Activated T-cell treated with anti-CD3 and anti-CD28 coated beads, Interleukin-2, amount 50 U/mL, for 72 hours (primary cell): ENCODE measurements at places on chromosomes 1 and 21. TPM values are rescaled to one million over a fixed set of nuclear protein-coding genes. Genes with fewer than 3 reads are reported as not detected.

The FAM167B gene
- total RNA-seq = 1.6 TPM

The PEA15 gene
- total RNA-seq = 28.3 TPM

The PLPPR4 gene
- total RNA-seq = not detected

The KRTAP12-2 gene
- not detected for total RNA-seq

The KCNE2 gene
- 0.69 TPM for total RNA-seq

The DHX9 gene
- 94.6 TPM for total RNA-seq

The OR2L13 gene
- total RNA-seq = 0.24 TPM

The LCE6A gene
- total RNA-seq = not detected

The AKR7A3 gene
- 0.35 TPM for total RNA-seq

GRCh38 chr1:151841141-151841540 lies 1.5 kb upstream of the C2CD4D start:
- DNase-seq = no peak
- H3K36me3 ChIP-seq = peaks cover 10% of the 10 kb centered on the region

GRCh38 chr1:185393815-185394214 lies 76.8 kb upstream of the IVNS1ABP start:
- H3K4me1 ChIP-seq = no peaks in the 10 kb centered on the region
- H3K4me3 ChIP-seq = no peak overlapping the region
- DNase-seq = no peak
- no peaks in the 10 kb centered on the region for H3K27me3 ChIP-seq
- no peak overlapping the region for H3K27ac ChIP-seq

GRCh38 chr1:41327383-41327999 lies 33.7 kb upstream of the FOXO6 start:
- H3K4me1 ChIP-seq = no peaks in the 10 kb centered on the region
- H3K27me3 ChIP-seq = no peaks in the 10 kb centered on the region
- H3K27ac ChIP-seq = no peak overlapping the region
- H3K36me3 ChIP-seq = no peaks in the 10 kb centered on the region

DNA sequence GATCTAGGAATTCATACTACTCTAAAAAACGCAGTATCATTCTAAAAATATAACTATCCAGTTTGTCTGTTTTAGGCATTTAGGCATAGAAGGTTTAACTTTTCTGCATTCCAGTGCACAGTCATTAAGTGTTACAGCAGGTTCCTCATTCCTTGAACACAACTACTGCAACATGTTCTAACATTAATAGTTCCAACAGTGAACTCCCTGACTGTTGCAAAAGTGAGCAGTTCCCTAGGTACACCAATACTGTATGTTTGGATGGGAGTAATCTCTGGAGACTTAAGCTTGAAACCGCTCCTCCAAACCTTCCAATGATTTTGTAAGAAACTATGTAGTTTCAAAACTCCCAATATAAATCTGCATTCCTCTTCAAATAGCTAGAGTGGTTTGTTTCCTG lies 46.2 kb downstream of the UCHL5 start:
- no peaks in the 10 kb centered on the region for H3K36me3 ChIP-seq
- H3K4me1 ChIP-seq = no peaks in the 10 kb centered on the region
- H3K4me3 ChIP-seq = no peak overlapping the region
- no peaks in the 10 kb centered on the region for H3K27me3 ChIP-seq

DNA sequence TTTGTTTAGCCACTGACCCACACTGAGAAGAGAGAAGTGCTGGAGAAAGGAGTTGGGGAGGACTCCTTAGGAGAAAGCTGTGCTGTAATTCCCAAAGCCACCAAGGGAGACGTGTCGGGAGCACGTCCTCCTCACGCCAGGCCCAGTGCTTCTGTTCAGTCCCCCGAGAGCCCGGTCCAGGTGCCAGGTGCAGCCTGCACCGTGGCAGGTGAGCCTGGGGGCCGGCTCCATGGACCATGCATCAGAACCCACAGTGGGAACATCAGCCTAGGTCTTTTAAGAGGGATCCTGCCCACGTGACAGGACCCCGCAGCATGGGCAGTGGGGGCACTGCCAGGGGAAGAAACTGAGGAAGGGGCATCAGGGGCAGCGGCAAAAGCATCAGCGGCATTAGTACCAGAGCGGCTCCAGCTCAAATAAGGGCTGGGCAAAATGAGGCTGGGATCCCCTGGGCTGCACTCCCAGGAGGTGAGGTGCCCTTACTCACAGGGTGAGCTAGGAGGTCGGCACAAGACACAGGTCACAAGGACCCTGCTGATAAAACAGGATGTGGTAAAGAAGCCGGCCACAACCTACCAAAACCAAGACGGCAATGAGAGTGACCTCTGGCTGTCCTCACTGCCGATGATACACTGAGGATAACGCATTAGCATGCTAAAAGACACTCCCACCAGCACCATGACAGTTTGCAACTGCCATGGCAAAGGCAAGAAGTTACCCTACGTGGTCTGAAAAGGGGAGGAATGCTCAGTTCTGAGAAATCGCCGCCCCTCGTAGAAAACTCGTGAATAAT lies 24.6 kb upstream of the PRDM15 start:
- peaks cover 44% of the 10 kb centered on the region for H3K4me1 ChIP-seq
- peaks cover 3% of the 10 kb centered on the region for H3K36me3 ChIP-seq
- no peak overlapping the region for H3K4me3 ChIP-seq
- no peaks in the 10 kb centered on the region for H3K27me3 ChIP-seq

GRCh38 chr1:21939650-21940374 lies 2.7 kb upstream of the HSPG2 start:
- H3K4me3 ChIP-seq = no peak overlapping the region
- no peak overlapping the region for H3K27ac ChIP-seq
- no peaks in the 10 kb centered on the region for H3K27me3 ChIP-seq
- DNase-seq = no peak

GRCh38 chr1:84619383-84620102 lies 45.3 kb upstream of the CTBS start:
- peaks cover 1% of the 10 kb centered on the region for H3K36me3 ChIP-seq
- H3K4me3 ChIP-seq = peak overlapping the region; percentile 72
- peak overlapping the region; percentile 88 for H3K27ac ChIP-seq
- peak; percentile 77 for DNase-seq
- H3K4me1 ChIP-seq = peaks cover 27% of the 10 kb centered on the region

GRCh38 chr1:93991271-93991670 lies 82.0 kb upstream of the GCLM start:
- peaks cover 4% of the 10 kb centered on the region for H3K4me1 ChIP-seq
- no peak overlapping the region for H3K4me3 ChIP-seq
- DNase-seq = no peak

DNA sequence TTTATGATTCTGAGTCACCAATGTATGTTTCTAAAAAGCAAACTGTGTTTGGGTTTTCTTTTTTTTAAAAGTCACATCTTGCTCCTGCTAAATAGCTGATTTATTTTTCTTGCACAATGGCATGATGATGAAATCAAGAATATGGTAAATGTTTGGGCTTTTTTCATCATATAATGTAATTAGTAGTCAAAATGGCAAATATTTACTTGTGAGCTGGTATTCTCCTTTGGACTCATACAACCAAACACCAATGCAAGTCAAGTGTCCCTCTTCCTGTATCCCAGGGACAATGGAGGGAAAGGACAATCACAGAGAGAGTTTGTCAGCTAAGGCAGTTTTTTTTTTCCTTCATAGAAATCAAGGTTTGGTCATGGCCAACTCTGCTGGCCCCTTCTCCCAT lies 94.6 kb upstream of the RALGPS2 start:
- peaks cover 6% of the 10 kb centered on the region for H3K27me3 ChIP-seq
- H3K27ac ChIP-seq = no peak overlapping the region
- H3K4me3 ChIP-seq = no peak overlapping the region
- H3K36me3 ChIP-seq = no peaks in the 10 kb centered on the region
- H3K4me1 ChIP-seq = no peaks in the 10 kb centered on the region

DNA sequence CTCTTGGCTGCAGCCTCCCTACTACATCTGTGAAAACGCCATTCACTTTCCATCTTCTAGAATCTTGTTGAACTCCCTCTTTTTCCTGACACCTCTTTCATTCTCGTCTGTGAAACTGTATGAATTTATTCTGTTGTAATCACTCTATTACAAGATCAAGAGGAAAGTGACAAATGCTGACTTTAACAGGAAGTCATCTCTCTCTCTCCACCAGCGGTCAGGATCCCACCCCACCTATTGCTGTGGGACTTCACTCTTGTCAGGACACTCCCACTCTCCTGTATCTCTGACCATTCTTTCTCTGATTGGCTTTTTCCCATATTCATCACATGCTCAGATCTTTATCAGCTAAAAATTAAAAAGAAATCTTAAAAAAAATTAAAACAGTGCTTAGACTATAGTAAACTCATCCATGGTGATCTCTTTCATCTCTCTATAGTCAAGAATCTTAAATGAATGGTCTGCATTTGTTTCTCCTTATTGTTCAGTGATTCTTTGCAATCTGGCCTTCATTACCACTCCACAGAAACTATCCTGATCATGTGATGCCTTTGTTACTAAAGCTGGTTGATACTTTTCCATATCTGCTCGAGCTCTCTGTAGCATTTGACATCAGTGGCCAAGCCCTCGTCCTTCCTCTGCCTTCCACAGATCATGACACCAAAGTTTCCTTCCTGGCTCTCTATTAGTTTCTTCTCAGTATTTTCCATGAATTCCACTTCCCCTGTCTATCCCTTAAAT lies 113.6 kb downstream of the UCHL5 start:
- no peak overlapping the region for H3K4me3 ChIP-seq
- DNase-seq = no peak
- H3K36me3 ChIP-seq = no peaks in the 10 kb centered on the region
- H3K27ac ChIP-seq = no peak overlapping the region
- H3K27me3 ChIP-seq = no peaks in the 10 kb centered on the region

GRCh38 chr1:42006836-42007235 lies 88.1 kb upstream of the HIVEP3 start:
- DNase-seq = no peak
- no peak overlapping the region for H3K27ac ChIP-seq
